ENCODE measurements at places on chromosomes 13 and 19. TPM values are rescaled to one million over a fixed set of nuclear protein-coding genes. Genes with fewer than 3 reads are reported as not detected.

The NUDT15 gene
- 9.9 TPM for total RNA-seq

The SMIM24 gene
- not detected for total RNA-seq

GRCh38 chr13:79311386-79311785 is 94.7 kb downstream of the RBM26 start:
- DNase-seq: no peak

DNA sequence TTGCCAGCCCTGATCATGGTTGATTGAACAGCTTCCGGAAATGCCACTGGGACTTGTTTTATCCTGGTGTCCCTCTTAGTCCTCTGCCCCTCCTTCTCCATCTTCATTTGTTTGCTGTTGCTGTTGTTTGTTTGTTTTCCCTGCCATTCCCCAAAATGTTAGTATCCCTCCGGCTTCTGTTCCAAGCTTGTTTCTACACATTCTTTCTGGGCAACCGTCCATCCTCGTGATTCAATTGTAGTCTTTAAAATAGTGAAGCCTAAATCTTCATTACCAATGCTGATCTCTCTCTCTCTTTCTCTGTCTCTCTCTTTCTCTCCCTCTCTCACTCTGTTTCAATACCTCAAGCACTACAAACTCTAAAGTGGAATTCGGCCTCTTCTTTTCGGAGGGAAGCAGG is 649.3 kb upstream of the ARGLU1 start:
- DNase-seq: no peak

DNA sequence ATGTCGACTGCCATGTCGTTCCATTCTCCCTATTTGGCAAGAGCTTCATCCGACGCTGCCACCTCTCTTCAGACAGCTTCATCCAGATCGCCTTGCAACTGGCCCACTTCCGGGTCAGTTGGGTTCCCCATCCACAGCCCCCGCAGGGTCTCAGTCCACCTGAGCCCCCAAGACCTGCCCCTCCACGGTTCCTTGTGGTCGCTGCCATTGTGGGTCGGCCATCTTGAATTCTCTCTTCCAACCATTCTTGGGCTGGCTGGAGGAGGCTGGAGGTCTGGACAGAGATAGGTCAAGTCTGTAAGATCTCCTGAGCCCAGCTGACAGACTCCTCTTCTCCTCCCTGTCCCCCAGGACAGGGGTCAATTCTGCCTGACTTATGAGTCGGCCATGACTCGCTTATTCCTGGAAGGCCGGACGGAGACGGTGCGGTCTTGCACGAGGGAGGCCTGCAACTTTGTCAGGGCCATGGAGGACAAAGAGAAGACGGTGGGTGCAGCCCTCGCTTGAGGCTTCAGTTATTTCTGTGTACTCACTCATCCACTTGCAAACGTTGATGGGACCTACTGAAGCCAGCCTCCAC is 19.5 kb downstream of the CPT1C start:
- DNase-seq: no peak
